ENCODE measurements at places on chromosomes 5 and 9.

GRCh38 chr5:109546461-109546860 lies 136.7 kb upstream of the PJA2 start:
- no peak for DNase-seq

DNA sequence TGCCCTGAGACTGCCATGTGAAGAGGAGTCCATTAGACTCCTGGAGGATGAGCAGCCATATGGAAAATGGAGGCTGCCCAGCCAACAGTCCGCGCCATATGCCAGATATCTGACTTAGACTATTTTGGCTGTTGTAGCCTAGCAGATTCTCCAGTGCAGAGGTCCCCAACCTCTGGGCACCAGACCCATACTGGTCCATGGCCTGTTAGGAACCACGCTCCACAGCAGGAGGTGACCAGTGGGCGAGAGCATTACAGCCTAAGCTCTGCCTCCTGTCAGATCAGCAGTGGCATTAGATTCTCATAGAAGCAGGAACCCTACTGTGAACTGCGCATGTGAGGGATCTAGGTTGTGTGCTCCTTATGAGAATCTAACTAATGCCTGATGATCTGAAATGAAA lies 851.9 kb downstream of the NR2F1-AS1 start:
- DNase-seq: no peak

- DNase-seq: no peak
These were observed 131.4 kb upstream of the FAM120A start for GRCh38 chr9:93319992-93320500.

DNA sequence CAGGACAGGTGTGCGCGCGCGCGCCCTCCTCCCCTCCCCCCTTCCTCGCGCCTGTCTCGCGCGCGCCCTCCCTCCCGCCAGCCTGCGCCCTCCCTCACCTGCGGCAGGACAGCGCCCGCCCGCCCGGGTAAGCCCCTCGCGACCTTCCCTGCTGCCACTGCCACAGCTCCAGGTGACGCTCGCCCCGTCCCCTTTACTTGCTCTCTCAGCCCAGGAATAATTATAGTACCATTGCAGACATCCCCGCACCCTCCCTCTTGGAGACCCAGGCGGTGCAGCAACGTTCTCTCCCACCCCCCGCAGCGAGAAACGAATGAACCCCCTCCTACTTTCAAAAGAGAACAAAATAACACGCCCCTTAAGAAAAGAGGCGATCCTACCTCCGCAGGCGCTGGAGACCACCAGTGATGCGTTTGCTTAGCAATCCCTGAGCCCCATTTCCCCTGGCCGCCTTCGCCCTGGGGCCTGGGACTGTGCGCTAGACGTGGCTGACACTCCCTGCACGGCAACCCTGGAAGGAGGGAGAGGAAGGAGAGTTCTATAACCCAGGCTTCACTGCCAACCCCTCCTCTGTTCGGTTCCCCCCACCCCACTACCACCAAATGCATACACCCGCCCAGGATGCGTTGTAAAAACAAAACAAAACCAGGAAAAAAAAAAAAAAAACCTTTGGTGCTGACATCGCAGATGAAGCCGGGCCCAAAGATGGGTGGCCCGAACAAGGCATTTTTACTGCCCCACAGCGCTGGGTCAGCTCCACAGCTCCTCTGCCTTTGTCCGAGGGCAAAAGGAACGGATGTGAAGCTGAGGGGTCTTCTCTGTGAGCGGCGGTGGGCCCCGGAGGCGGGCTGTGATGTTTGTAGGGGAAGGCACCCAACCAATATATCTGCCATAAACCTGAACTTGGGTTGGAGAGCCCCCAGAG lies 5.6 kb upstream of the PURA start:
- DNase-seq: no peak
